ENCODE measurements at places on chromosomes 3 and 15.
A peak's percentile ranks its signal among the peaks of the same experiment; 100 is the strongest.

- no peaks in the 10 kb centered on the region for H3K27me3 ChIP-seq
- no peak for DNase-seq
- peaks cover 52% of the 10 kb centered on the region for H3K36me3 ChIP-seq
- peaks cover 73% of the 10 kb centered on the region for H3K4me1 ChIP-seq
- no peak overlapping the region for H3K27ac ChIP-seq
These were observed 4.3 kb downstream of the SUCLG2 start for GRCh38 chr3:67650084-67650483.

DNA sequence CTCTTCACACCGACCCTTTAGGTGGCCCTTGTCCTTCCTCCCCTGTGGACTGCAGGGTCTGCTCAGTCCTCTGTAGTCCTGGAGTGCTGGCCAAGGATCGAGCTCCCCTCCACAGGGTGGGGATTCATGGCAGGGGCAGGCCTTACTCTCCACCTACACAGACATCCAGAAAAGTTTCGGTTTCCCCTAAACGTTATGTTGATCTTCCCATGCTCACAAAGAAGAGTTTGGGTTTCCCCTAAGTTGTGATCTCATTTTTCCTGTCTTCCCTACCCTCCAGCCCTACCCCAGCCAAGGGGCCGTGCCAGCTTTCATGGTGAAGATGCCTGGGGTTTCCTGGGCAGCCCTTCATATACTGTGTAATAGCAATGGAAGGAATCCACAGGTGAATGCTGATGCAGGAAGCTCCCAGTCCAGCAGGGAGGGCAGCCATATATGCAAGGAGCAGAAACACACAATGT is 10.3 kb downstream of the STOML1 start:
- no peak for DNase-seq
- H3K27ac ChIP-seq = peak overlapping the region; percentile 88
- no peaks in the 10 kb centered on the region for H3K36me3 ChIP-seq
- peak overlapping the region; percentile 54 for H3K4me3 ChIP-seq

DNA sequence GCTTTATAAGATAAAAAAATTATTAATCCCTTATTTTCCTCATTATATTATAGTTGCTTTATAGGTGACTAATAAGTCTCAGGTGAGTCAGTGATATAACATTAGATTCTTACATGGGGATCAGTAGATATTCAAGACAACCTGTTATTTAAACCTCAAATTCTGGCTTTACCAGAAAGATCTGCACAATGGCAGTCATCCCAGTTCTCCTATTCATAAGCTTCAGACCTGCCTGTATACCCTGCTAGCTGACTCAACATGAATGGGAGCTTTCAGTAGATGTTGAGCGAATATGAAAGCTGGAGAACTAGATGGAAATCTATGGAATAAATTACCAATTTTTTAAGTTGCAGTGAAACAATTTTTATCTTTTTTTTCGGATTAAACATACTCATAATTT is 20.5 kb upstream of the CCDC54 start:
- H3K4me3 ChIP-seq = no peak overlapping the region
- no peaks in the 10 kb centered on the region for H3K4me1 ChIP-seq
- no peak for DNase-seq

- no peaks in the 10 kb centered on the region for H3K4me1 ChIP-seq
- no peak overlapping the region for H3K27ac ChIP-seq
- no peak overlapping the region for H3K4me3 ChIP-seq
- no peaks in the 10 kb centered on the region for H3K27me3 ChIP-seq
- DNase-seq = no peak
These were observed 133.5 kb downstream of the KCNMB2 start for GRCh38 chr3:178669758-178670157.

DNA sequence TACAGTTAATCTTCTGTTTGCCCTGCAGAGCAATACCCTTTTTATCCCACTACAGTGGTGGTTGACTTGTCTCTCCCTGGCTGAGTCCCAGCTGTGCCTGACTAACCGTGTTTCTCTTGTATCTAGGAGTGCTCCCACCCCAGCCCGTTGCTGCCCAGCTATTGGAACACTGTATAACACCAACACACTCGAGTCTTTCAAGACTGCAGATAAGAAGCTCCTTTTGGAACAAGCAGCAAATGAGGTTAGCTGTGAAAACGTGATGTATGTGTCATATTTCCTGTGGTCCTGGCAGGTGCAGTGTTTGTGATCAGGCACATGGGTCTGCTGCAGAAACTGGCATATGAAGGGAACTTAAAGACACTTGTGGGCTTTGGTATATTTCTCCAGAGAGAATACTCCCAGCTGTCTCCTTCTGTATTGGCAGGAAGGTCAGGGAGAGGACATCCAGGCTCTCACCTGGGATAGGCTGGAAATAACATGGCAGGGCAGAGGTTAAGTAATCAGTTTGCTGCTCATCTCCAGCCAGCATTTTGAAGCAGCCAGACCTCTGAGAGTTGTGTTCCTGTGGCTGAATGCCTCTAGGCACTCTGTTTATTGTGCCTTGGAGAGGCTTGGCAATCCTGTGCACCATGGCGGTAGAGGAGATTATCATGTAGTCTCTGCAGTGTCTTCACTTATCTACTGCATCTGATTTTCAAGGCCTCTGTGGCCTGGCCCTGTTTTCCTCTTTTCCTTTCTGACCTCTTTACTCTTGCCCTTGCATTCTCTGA is 34.8 kb downstream of the ATG7 start:
- H3K4me1 ChIP-seq = peaks cover 30% of the 10 kb centered on the region
- H3K27ac ChIP-seq = peak overlapping the region; percentile 67
- peaks cover 62% of the 10 kb centered on the region for H3K36me3 ChIP-seq
- no peaks in the 10 kb centered on the region for H3K27me3 ChIP-seq

- no peaks in the 10 kb centered on the region for H3K27me3 ChIP-seq
- no peaks in the 10 kb centered on the region for H3K36me3 ChIP-seq
- DNase-seq = no peak
- no peak overlapping the region for H3K27ac ChIP-seq
- H3K4me3 ChIP-seq = no peak overlapping the region
These were observed 136.4 kb downstream of the SST start for GRCh38 chr3:187533797-187534196.

DNA sequence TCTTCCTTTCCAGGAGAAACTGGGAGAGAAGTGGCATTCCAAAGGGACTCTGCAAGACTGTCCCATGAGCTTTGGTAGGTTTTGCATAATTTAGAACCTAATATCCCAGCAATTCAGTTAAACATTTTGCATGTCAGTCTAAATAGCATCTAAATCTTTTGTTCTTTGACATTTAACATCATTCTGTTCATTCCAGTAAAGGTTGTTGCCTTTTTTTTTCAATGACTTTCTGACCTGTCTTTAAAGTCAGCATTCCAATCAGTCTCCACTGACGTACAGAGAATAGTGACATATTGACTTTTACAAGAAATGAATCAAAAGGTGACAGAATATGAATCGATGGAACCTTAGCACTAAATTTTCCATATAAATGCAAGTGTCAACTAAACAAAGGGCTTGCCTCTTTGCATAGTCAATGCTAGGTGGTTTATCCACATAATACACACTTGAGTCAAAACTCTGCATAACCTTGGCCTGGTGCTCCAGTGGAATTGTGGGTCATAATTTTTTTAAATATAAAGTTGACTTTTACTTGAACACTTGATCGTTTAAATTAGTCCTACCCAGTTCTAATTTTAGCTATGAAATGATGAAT is 370.1 kb downstream of the CNTN6 start:
- H3K4me1 ChIP-seq = no peaks in the 10 kb centered on the region
- DNase-seq = no peak

- no peak overlapping the region for H3K4me3 ChIP-seq
- no peaks in the 10 kb centered on the region for H3K27me3 ChIP-seq
- H3K4me1 ChIP-seq = no peaks in the 10 kb centered on the region
- H3K36me3 ChIP-seq = no peaks in the 10 kb centered on the region
- no peak overlapping the region for H3K27ac ChIP-seq
These were observed 59.8 kb downstream of the CPNE4 start for GRCh38 chr3:131975047-131975446.

GRCh38 chr3:43810797-43811196 is 120.1 kb downstream of the ABHD5 start:
- no peak overlapping the region for H3K4me3 ChIP-seq
- H3K27ac ChIP-seq = no peak overlapping the region

GRCh38 chr15:65100442-65100841 is 14.6 kb downstream of the UBAP1L start:
- H3K27ac ChIP-seq = no peak overlapping the region
- no peak for DNase-seq
- H3K4me1 ChIP-seq = peaks cover 2% of the 10 kb centered on the region

DNA sequence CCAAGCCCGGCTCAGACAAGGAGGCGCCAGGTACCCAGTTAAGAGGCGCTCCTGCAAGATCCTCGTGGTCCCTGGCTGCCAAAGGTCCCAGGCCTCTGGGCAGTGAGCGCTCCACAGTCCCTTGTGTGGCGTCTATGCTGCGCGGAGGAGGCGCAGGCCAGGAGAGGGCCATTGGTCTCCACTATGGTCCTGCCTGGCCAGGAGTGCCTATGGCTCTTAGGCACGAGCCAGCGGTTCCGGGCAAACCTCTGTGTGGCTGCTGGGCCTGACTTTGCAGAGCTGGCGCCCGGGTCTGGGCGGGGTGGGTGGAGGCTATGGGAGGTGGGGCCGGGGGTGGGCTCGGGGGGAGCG is 660 bp upstream of the ADAMTSL3 start:
- no peaks in the 10 kb centered on the region for H3K4me1 ChIP-seq
- peaks cover 29% of the 10 kb centered on the region for H3K27me3 ChIP-seq
- no peaks in the 10 kb centered on the region for H3K36me3 ChIP-seq
- no peak for DNase-seq
- H3K4me3 ChIP-seq = no peak overlapping the region

GRCh38 chr15:75091814-75092213 is 68.4 kb downstream of the PPCDC start:
- no peak for DNase-seq
- H3K4me1 ChIP-seq = peaks cover 38% of the 10 kb centered on the region
- peaks cover 19% of the 10 kb centered on the region for H3K27me3 ChIP-seq
- peak overlapping the region; percentile 56 for H3K27ac ChIP-seq
- H3K36me3 ChIP-seq = peaks cover 9% of the 10 kb centered on the region

- DNase-seq = no peak
- peaks cover 83% of the 10 kb centered on the region for H3K4me1 ChIP-seq
- no peak overlapping the region for H3K27ac ChIP-seq
- H3K27me3 ChIP-seq = peaks cover 10% of the 10 kb centered on the region
These were observed 8.2 kb downstream of the LRIG1 start for GRCh38 chr3:66492672-66493071.

DNA sequence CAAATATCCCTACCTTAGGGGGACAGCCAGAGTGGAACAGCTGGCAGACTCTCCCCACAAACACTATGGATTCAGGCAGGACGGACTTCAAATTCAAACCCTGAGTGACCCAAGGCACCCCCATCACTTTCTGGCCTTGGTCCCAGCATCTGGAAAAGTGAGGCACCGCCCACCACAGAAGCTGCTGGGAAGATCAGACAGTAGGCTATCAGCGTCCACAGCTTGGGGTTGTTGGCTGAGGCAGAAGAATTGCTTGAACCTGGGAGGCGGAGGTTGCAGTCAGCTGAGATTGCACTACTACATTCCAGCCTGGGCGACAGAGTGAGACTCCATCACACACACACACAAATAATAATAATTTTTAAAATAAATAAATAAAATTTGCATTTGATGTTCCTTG is 8.5 kb downstream of the PFKFB4 start:
- no peak overlapping the region for H3K4me3 ChIP-seq
- no peak for DNase-seq
- H3K27me3 ChIP-seq = no peaks in the 10 kb centered on the region
- no peak overlapping the region for H3K27ac ChIP-seq
- H3K4me1 ChIP-seq = no peaks in the 10 kb centered on the region

DNA sequence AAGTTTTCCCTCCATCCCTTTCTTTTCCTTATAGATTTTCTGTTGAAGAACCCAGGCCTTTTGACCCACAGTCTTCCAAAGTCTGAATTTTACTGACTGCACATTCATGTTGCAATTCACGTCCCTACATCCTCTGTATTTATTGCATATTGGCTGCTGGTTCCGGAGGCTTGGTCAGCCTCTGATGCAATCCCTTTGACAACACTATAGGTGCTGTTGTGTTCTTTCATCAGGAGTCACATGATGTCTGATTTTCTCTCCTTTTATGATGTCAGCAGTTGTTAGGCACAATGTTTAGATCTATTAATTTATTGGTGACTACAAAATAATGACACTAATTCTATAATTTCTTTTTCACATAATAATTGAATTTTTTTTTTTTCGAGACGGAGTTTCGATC is 8.7 kb downstream of the CYP1A1 start:
- no peak for DNase-seq
- H3K4me1 ChIP-seq = no peaks in the 10 kb centered on the region
- no peaks in the 10 kb centered on the region for H3K36me3 ChIP-seq
- no peak overlapping the region for H3K4me3 ChIP-seq
- H3K27ac ChIP-seq = no peak overlapping the region
- no peaks in the 10 kb centered on the region for H3K27me3 ChIP-seq

GRCh38 chr15:78981532-78982313 is 36.9 kb upstream of the CTSH start:
- H3K4me1 ChIP-seq = peaks cover 14% of the 10 kb centered on the region
- no peak for DNase-seq
- peaks cover 4% of the 10 kb centered on the region for H3K27me3 ChIP-seq
- no peak overlapping the region for H3K27ac ChIP-seq
- no peak overlapping the region for H3K4me3 ChIP-seq

Data from activated naive CD8-positive, alpha-beta T cell treated with anti-CD3 and anti-CD28 coated beads, Interleukin-2, amount 50 U/mL, for 24 hours (primary cell).